COLO829 (cell line): ENCODE measurements at places on chromosomes 4 and X.
A peak's percentile ranks its signal among the peaks of the same experiment; 100 is the strongest.

DNA sequence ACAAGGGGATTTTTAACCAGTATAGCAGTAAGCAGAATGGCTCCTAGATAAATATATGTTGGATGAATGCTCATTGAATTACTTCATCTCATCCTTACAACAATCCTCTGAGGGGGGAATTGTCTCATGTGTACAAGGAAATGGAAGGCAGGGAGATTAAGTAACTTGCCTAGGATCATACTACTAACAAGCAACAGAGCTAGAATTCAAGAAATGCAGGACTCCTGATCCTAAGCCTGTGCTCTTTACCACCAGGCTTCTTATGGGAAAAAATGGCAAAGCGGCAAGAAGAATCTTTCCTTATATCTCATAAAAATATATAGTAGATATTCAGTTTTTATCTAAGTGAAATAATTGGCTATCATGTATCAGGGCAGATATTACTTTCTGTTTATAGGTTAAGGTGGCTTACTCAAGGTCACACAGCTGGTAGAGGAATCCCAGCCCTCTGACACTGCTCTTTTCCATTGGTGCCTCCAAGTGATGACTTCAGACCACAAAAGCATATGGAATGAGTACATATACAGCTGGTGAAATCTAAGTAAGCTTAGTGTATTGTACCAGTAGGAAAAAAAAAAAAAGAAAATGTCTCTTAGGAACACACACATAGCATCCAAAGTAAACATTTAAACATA, 2.1 kb downstream of the ABHD18 start:
- DNase-seq = no peak

DNA sequence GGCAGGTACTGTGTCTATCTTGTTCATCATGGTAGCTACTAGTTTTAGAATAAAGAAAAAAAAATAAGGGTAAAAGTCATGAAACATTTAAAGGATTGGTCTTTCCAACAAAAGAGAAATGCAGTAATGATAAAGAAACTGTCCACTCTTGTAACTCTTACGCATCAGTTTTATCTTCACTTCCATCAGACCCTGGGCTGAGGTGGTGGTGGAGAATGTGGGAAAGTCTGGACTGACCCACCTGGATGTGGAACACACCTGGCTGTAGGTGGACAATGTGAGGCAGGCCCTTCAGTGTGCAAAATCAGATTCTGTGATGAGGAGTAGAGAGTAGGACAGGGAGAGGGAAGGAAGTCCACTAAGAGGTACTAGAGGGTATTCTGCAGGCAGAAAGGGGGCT, 128.6 kb downstream of the RASL11B start:
- no peak for DNase-seq

- DNase-seq = no peak
Measured at GRCh38 chr4:76836860-76837562, 60.9 kb downstream of the SOWAHB start.

DNA sequence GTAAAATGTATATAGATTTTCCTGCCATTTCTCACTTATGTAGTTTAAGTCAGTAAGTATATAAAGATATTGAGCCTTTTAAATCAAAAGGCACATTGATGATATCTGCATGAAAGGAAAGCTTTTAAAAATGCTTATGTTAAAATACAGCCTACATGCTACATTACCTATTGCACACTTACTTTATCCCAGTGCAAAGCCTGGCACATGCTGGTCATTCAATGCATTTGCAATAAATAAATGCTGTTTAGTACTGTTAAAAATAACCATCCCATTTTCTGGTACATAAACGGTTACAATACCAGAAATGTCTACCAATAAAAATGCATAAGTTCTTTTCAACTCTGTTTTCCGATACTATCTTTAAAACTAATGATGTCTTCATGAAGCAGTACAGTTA, 22.1 kb upstream of the SPATA4 start:
- no peak for DNase-seq

- DNase-seq = peak; percentile 46
Measured at GRCh38 chr4:179595671-179596410, 2153.6 kb upstream of the AGA start.

GRCh38 chrX:22559506-22559905, 286.8 kb downstream of the CBLL2 start:
- DNase-seq = no peak

GRCh38 chr4:83331956-83332355, 2.7 kb downstream of the HPSE start:
- DNase-seq = no peak

- DNase-seq = no peak
Measured at GRCh38 chr4:118032691-118033090, 1.6 kb upstream of the NDST3 start.

DNA sequence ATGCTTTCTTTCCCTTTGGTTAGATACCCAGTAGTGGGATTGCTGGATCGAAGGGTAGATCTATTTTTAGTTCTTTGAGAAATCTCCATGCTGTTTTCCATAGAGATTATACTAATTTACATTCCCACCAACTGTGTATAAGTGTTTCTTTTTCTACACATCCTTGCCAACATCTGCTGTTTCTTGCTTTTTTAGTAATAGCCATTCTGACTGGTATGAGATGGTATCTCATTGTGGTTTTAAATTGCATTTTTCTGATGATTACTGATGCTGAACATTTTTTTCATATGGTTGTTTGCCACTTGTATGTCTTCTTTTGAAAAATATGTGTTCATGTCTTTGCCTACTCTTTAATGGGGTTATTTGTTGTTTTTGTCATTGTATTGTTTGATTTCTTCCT, 6.6 kb upstream of the AGA start:
- DNase-seq = no peak

GRCh38 chr4:1271686-1272085, 18.0 kb upstream of the MAEA start:
- no peak for DNase-seq

DNA sequence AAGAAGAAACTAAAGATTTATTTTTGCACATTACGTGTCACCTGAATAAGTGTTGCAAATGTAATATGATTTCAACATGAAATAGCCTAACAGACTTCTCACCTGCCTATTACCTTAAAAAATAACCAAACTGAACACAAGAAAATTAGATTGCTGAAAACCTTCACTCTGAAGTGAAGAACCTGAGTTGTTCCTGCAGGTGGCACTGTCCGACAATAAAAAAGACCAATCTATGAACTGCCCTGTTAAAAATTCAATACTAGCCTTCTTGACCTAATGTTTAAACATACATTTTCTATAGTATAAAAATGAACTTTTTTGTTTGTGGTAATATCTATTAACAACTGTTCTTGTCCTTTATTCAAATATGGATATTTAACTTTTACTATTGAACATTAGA, 69.2 kb upstream of the PNPLA4 start:
- peak; percentile 5 for DNase-seq

DNA sequence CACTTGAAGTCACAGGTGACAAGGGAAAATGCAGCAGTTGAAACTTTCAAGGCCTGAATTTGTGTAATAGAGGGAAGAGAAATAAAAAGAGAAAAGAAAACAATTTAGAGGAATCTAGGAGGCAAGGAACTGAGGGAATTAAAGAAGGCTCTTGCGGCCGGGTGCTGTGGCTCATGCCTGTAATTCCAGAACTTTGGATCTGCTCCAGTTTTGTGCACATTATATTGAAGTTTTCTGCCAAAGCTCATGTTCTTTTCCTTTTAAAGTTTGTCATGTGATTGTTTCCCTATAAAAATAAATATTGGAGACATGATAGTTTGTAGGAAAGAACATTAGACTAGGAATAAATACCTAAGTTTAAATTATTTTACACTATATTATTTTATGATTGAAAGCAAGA, 433.9 kb upstream of the CPEB2 start:
- no peak for DNase-seq

DNA sequence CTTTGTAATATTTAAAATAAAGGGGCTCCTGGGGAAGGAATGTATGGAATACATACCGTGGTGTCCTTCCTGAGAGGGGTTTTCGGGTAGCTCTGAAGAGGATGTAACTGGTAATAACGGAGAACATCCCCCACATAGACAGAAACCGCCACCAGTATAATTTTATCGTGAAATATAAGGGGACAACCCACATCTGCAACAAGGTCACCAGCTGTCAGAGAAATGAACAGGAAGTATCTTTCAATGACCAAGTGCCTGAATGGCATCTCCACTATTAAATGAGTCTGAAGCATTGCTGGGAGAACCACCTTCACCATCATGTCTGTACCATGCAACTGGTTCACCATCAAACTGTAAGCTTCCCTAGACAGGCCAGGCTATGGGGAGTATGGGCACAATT, 31.7 kb downstream of the RNF175 start:
- DNase-seq = no peak

DNA sequence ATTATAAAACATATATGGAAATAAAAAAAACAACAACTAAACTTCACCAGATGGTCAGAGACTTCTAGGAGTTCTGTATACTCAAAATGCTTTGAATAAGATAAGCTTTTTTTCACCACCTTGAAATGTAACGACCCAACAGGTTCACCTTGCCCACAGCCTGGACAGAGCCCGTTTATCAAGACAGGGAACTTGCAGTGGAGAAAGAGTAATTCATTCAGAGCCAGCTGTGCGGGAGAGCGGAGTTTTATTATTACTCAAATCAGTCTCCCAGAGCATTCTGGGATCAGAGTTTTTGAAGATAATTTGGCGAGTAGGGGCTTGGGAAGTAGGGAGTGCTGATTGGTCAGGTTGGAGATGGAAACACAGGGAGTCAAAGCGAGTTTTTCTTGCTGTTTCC, 38.5 kb downstream of the AGA start:
- DNase-seq = no peak

DNA sequence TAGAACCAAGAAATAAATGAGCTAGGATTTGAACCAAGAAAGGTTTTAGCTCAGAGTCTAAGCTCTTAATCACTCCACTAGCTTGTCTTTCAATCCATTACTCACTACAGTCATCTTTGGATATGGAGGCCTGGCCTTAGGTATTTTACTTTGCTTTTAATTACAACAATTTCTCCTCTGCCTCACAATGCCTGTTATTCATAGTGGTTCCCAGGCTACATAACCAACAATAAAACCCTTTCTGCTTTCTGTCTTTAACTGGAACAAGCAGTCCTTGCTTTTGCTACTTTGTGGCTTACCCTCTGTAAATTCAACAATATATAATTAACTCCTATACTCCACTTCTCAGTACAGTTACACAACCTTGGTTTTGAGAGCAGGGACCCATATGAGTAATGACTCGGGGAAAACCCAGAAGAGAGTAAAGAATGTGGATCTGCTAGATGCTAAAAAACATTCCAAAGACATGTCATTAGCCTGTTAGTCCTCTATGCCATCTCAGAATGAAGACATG, 94.7 kb upstream of the NAP1L5 start:
- peak; percentile 87 for DNase-seq

DNA sequence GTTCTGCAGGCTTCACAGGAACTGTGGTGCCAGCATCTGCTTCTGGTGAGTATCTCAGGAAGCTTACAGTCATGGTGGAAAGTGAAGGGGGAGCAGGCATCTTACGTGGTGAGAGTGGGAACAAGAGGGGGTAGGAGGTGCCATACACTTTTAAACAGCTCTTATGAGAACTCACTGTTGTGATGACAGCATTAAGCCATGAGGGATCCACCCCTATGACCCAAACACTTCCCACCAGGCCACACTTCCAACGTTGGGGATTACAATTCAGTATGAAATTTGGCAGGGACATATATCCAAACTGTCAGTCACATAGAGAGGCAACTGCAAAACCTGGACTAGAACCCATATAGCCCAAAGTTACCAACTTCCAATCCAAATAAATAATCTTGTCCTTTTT, 43.1 kb upstream of the ZCCHC12 start:
- DNase-seq = no peak

DNA sequence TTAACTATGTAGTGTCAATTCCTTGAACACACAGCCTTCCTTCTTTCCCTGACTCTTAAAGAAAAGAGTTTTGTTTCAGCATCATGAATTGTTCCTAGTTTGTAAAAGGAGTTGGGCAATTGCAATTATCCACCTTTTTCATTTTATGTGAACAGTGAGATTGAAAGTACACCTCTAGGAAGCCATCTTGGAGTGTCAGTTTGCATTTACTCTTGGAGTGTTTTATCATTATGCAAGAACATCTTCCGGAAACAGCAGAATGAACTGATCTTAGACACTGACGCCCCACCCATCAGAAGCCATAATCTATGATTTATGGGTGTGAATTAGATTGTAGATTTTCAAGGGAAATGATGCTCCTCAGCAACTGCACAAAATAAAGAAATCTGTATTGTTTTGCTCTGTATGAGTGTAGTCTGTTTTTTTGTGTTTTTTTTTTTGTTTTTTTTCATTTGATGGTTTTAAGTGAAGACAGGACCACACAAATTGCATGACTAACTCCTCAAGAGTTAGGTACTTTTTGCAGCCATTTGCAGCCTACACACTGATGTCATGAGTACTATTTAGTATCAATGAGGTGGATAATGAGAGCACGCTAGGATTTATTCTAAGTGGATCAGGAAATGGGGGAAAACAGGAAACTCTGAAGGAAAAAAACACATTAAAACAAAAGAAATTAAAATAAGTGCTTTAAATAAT, 19.5 kb upstream of the FGF2 start:
- no peak for DNase-seq

GRCh38 chrX:50152456-50152855, 48.4 kb downstream of the AKAP4 start:
- DNase-seq = no peak

DNA sequence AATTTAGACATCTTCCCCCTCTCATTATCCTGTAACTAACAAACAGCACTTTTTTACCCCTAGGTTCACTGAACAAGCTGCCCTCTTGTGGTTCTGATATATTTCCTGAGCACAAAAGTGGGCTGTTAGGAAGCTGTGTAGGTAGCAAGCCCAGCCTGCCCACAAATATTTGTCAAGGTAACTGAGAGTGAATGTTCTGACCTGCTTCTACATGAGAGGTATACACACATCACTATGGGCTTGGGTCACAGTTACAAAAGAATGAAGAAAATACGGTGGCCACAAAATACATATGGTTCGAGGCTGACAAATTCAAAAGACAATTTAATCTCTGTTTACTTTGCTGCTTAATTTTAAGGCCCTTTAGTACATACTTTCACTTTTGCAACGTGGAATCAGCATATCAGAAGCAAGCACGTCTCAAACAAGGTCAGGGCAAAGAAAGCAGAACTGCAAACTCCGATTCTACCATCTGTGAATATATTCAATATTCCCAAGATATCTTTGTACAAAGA, 78.7 kb downstream of the RBM47 start:
- peak; percentile 9 for DNase-seq

GRCh38 chrX:19639813-19640462, 124.6 kb upstream of the MAP3K15 start:
- no peak for DNase-seq

DNA sequence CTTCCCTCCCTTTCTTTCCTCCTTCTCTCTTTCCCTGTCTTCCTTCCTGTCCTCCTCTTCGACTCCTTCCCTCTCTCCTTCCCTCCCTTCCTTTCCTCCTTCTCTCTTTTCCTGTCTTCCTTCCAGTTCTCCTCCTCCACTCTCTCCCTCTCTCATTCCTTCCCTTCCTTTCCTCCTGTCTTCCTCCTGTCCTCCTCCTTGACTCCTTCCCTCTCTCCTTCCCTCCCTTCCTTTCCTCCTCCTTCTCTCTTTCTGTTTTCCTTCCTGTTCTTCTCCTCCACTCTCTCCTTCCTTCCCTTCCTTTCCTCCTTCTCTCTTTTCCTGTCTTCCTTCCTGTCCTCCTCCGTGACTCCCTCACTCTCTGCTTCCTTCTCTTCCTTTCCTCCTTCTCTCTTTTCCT, 5.3 kb upstream of the PUDP start:
- no peak for DNase-seq

- DNase-seq = no peak
Measured at GRCh38 chr4:6309777-6310176, 40.1 kb downstream of the WFS1 start.

- no peak for DNase-seq
Measured at GRCh38 chrX:936979-937769, 275.3 kb downstream of the CRLF2 start.
